Stimulated activated CD8-positive, alpha-beta memory T cell treated with anti-CD3 and anti-CD28 coated beads, Interleukin-15, amount 100 ng/mL, for 24 hours (primary cell): ENCODE measurements at places on chromosomes 5 and 9.

DNA sequence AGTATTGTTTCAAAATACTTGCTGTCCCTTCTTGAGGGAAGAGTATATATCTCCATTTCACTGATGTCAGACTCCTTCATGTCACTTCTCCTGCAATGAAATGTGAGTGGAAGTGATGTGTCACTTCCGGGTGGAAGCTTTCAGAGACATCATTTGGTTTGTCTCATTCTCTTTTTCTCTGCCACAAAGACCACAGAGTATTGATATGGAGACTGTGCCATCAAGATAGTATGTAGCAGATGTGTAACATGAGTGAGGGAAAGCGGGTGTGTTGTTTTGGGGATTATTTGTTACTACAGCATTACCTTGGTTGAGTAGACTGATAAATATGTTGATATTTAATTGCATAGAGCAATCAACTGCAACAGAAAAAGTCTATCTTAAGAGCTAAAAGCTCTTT is 169.8 kb downstream of the FBXL7 start:
- no peak for DNase-seq

DNA sequence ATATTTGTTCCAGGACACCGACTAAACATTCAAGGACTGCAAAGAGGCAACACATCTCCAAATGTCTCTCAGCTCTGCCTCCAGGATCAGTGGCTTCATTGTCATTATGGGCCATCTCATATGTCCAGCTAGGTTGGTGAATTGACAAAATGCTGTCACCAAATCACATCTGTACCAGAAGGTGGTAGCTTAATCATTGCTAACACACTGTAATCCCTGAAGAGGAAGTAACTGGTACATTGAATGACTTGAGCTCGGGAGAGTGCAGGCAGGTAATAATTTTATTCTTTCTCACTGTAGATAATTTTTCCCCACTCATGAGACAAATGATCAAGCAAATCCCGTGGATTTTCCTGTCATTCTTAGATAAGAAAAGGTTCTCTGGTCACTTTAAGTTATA is 169.8 kb downstream of the SEMA6A start:
- DNase-seq, result no peak

GRCh38 chr5:8057769-8058168 is 188.8 kb downstream of the MTRR start:
- DNase-seq, result no peak

- no peak for DNase-seq
Measured at GRCh38 chr9:113559834-113560800, 96.6 kb downstream of the RGS3 start.

DNA sequence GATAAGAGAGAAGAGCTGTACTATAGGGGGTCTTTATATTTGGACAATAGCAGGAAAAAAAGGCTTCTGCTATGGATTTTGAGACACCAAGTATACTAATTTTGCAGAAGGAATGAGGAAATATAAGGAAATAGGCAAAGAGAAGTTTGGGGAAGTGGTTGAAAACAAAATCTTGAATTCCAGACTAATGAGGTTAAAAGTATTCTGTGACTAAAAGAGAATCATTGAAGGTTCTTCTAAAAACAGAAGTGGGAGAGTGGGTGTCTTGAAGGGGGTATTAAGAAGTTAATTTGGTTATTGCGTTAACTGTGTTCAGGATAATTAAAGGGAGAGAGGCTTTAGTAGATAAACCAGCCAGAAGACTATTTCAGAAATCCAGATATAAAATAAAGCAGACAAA is 148.7 kb downstream of the RFK start:
- DNase-seq, result no peak

GRCh38 chr5:179609834-179610108 is 13.7 kb downstream of the HNRNPH1 start:
- no peak for DNase-seq

DNA sequence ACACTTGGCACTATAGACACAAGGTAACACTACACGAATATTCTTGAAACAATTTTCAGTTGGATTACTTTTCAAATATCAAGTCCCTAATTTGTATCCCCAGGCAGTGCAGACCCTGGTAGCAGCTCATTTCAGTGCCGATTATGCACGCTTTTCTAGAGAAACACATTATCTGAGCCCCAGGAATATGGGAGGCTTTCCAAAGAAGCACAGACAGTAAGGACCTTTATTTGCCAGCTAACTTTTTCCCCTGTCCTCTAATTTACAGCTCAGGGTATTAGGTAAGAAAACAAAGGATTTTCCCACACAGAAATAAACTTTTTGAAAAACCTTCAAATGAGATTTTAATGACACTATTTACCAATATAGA is 852.3 kb upstream of the DMAC1 start:
- no peak for DNase-seq

- no peak for DNase-seq
Measured at GRCh38 chr5:18772475-18772874, 1138.2 kb downstream of the TAF11L14 start.

GRCh38 chr5:107068782-107069181 is 602.0 kb downstream of the EFNA5 start:
- no peak for DNase-seq

GRCh38 chr5:36569491-36569890 is 36.9 kb upstream of the SLC1A3 start:
- DNase-seq, result no peak

DNA sequence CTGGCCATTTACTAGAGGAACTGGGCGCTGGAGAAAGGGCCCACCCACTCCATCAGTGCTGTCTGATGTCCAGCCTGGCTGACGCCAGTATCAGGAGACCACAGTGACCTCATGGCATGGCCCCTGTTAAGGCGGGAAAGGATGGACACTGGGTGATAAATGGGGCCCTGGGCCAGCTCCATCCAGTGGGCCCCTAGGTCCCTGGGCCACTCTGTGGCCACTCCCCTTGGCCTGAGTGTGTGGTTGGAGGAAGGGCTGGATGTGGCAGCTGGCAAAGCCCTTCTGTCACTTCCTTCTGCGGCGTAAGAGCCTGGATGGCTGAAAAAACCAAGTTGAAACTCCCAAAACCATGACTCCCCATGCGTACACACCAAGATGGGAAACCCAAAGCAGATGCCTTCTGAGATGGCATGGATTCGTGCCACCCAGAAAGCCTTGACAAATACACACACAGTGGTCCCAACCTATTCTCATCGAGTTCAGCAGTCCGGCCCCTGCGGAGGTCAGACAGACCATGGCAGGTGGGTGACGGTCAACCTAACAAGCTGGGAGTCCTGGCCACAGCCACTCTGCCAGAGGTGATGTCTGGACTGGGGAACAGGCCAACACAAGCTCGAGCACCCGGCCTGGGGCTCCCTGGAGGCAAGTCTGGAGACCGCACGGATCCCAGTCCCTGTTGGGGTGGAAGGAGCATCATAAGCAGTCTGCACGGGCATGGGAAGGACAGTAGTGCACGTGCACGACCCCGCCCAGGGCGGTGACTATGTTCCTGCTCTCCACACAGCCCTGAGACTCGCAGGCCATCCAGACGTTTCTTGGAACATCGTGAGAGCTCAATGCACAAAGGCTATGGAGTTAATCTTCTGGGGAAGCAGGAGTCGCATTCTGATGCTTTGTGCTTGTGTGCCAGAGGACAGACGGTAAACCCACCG is 45.2 kb upstream of the NOTCH1 start:
- DNase-seq, result no peak

- DNase-seq, result no peak
Measured at GRCh38 chr5:17992291-17992690, 358.0 kb downstream of the TAF11L14 start.

DNA sequence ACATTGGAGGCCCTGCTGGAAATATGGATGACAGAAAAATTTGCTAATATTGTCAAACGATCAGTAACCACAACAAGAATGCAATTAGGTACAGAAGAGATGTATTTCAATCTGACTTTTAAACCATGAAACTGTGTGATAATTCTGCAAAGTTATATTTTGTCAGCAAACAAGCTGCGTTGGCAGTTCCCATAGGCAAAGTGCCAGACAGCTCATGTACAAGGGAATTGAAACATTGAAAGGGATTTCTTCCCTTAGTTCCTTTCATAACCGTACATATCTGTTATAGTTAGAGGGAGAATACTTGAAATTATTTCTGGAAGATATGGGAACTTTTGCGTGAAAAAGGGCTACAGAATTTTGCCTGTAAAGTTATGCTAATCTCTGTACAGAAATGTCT is 419.4 kb upstream of the PTGER4 start:
- no peak for DNase-seq

- DNase-seq, result no peak
Measured at GRCh38 chr5:106474066-106474465, 1196.7 kb downstream of the EFNA5 start.

- no peak for DNase-seq
Measured at GRCh38 chr5:127275641-127276193, 14.9 kb upstream of the MEGF10 start.

DNA sequence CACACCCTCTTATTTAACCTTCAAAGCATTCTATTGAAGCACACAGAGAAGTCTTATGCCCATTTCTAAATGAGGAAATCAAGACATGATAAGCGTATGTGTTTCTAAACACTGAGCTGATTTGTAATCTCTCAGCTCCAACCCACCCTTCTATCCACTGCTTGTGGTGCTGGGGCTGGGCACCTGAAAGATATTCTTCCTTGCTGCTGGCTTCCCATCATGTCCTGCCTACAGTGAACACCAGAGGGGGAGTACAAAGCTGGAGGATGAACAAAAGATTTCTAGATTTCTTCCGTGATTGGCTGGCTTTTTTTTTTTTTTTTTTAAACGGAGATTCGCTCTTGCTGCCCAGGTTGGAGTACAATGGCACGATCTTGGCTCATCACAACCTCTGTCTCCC is 14.4 kb downstream of the ACTL7A start:
- DNase-seq, result no peak

DNA sequence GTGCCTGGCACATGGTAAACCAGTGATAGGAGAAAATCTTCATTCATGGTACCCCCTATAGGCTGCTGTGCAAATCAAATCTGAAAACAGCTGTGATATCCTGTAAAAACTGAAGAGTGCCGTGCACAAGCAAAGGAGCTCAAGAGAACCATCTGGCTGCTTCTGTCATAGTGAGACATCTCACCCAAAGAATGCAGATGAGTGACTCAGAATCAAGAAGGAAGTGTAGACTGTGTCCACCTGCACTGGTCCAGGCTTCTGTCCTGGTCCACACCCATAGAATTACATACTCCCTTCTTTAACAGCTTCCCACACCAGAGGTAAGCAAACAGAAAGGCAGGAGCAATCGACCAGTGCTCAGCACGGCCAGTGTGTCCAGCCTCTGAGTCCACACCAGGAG is 195.9 kb downstream of the ASTN2 start:
- DNase-seq, result no peak

GRCh38 chr5:126780165-126780827 is 3.4 kb downstream of the LMNB1 start:
- DNase-seq, result no peak

- no peak for DNase-seq
Measured at GRCh38 chr9:94173632-94174031, 85.5 kb upstream of the ZNF169 start.

DNA sequence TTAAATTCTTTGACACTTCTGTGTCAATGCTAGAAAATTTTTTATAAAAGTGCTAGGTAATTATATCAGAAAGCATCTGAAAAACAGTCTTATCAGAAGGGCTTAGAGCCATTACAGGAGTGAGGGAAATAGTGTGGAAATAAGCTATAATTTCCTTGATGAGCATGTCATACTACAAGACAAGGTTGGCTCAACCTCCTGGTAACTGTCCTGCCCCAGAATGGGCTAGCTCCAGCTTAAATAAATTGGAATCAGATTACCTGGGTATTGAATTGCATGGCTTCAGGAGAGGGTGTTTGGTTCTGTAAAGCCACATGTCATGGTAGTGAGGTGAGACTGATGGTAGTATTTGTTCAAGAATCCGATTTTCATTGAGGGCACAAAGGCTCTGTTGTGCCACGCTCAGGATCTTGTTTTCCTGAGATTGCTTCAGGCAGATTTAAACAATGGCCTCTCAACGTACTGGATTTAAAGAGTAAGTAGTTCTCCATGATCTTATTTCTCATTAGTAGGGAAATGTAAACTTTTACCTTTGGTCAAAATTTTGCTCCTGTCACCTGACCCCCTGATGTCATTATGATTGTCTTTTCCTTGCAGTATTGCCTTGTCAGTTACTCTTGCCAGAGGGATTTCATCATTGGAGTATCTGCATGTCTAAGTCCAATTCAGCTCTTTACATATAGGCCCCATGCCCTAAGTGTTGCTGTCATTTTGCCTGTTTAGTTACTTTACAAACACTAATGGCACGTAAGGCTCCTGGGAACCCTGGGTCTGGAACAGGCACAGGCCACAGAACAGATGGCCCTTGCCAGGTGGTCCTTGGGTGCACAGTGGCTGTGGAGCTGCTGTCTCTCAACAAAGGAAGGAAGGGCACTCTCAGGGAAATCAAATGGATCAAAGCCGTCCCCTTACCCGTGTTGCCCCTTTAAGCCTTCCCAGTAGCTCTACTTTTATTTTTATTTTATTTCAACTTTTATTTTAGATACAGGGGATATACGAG is 21.3 kb downstream of the TRIO start:
- DNase-seq, result no peak

DNA sequence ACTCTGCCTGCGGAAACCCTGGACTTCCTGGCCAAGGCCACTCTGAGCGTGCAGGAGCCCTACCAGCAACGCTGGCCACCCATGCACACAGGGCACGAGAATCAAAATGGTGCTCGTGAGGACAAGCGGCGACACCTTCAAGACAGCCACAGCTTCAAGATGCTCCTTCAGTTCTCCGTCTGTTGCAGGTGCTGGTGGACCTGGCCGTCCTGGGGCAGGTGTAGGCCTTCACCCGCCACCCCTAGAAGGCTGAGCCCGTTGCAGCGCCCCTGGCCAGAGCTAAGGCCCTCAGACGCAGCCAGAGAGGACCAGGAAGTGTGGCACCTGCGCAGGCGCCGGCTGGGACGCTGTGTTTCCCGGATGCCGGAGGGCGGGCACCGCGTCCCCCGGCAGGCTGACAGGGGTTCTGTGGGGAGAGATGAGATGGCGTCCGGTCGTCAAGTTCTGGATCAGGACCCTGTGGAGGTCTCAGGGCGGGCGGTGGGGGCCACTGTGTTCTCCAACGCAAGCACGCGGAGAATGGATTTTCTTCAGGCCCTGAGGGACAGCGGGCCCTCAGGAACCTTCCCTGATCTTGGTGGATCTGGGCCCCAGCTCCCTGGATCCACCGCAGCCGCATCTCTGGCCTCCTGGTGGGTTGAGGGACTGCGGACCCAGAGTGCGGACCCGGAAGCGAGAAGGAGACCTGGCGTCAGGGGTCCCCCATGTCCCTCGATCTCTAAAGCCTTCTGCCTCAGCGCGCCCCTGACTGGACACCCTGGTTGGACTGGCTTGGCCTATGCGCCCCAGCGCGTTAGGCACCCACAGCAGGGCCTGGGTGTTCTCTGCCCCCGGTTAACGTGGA is 1770.8 kb upstream of the CDH9 start:
- no peak for DNase-seq
